Stimulated activated CD8-positive, alpha-beta memory T cell treated with anti-CD3 and anti-CD28 coated beads, Interleukin-2, amount 100 ng/mL, for 1 hour (primary cell): ENCODE measurements at places on chromosomes 4 and X.

- no peak for DNase-seq
Observed at GRCh38 chr4:22413471-22413870, 102.4 kb downstream of the ADGRA3 start.

DNA sequence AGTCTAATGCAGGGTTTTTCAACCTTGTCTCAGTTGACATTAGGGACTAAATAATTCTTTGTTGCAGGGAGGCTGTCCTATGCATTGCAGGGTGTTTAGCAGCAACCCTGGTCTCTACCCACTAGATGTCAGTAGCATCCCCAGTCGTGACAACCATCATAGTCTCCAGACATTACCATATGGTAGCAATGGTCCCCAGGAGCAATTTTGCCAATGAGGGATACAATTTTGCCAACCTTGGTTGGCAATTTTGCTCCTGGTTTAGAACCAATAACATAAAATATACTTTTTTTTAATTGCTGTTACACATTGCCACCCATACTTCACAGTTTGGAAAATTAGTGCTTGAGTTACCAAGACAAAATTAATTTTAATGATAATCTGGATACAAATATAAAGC, 6.0 kb downstream of the EREG start:
- no peak for DNase-seq

DNA sequence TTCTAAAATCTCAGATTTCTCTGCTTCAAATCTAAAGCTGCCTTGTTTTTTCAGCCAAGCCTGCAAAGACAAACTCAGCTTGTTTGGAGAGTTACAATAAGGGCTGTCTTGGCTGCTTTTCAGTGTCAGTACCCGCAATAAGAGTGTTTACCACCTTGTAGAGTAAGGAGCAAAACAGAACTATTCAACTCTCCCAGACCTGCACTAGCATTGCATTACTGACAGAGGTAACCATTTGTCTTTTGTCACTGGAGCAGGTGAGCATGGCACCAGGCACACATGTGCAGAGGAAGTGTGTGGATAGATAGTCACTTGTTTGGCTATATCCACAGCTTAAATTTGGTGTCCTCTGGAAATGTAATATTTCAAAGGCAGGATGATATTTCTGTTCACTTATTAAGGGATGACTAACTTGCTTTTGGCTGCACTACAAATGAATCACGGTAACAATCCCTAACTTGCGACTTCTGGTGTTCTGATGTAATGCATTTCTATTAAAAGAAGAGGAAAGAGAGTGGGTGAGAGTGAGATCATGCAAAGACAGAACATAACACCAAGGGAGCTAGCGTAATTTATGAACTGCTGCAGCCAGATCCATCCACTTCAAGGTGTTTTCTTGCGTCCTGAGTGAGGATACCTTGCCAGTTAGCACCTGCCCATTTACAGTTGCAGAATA, 38.6 kb downstream of the PTCHD1 start:
- no peak for DNase-seq

- DNase-seq: no peak
Observed at GRCh38 chr4:72557021-72557420, 12.0 kb downstream of the ADAMTS3 start.

GRCh38 chr4:83010111-83010521, 507 bp downstream of the LIN54 start:
- no peak for DNase-seq

- no peak for DNase-seq
Observed at GRCh38 chr4:11393551-11393950, 35.1 kb downstream of the HS3ST1 start.

DNA sequence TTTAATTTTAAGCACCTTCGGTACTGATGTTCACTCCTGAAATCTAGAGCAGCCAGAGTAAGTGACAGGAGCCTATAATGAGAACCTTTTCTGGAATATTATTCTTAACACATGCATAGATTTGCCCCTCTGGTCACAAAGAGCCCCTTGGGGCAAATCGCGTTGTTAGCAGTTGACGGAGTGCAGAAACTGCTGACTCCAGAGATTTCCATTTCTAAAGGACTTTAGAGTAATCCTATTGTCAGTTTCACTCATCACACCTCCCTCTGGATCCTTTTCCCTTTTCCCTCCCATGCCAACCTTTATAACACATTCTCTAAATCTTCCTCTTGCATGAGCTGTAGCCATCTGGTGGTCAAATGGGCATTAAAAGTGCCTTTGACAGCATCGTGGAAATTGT, 264.9 kb upstream of the PRPS2 start:
- no peak for DNase-seq

DNA sequence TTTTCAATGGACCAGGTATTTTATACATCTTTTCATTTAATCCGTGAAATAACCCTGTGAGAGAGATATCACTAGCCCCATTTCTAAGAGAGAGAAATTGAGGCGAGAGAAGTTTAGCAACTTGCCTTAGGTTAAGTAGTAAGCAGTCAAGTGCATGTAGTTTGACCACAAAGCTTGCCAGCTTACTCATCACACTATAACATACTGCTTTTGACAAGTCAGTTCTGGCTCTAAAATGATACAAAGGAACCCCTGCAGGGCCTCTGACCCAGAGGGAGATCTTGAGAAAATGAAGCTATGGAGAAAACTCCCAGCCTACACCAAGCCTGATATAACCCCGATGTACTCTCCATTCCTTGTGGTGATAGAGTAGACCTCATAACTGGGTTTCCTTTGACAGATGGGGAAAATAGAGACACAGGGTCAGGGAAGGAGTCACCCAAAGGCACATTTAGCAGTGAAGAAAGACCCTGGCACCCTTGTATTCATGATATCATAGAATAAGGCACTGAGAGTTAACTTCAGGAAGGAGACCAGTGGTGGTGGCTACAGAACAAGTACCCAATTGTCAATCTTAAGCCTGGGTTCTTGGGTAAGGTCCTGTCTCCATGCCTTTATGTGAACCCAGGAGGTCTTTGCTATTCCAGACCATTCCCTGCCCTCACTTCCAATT, 60.2 kb upstream of the MSN start:
- DNase-seq: no peak

- DNase-seq: no peak
Observed at GRCh38 chr4:113524505-113525186, 236.9 kb downstream of the CAMK2D start.

GRCh38 chr4:3605491-3605890, 73.3 kb upstream of the LRPAP1 start:
- DNase-seq: no peak

DNA sequence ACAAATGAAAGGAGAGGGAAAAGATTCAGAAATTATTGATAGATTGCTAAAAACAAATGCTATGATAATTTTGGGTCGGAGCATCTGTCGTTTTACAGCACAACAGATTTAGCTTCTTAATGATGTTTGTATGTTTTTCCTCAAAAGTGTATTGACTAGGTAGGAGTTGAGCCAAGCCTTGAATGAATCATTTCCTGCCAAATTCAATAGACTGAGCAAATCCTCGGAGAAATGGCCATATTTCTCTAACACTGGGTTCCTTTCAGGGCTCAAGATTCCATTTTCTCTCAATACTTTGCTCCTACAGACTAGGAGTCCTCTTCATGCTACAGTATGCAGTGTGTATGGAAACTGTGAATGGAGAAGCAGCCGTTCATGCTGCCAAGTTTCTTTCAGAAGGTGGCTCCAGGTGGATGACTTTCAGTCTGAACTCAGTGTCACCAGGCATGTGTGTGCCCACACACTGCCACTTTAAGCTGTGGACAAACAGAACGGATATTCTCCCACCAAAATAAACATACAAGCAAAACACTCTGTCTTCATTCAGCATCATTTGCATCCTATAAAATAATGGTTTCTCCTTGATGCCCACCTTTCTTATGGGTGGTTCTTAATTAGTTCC, 146.0 kb downstream of the TBL1X start:
- no peak for DNase-seq

DNA sequence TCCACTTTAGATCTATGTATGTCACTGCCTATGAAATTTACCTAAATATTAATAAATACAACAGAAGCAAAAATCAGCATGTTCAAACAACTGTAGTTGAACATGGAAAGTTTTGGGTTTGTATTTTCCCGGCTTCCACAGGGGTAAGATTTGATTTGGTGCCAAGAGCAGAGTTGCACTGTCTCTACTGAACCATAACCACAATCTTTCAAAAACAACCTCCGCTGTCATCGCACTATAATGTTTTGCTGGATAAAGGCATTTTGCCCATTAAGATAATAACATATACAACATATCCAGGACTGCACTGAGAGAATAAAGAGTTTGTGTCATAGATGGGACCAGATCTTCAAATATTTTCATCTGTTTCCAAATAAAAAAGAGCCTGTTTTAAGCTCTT, 94.9 kb downstream of the TENM3 start:
- no peak for DNase-seq

GRCh38 chr4:155371432-155372043, 5.2 kb downstream of the MAP9 start:
- no peak for DNase-seq

DNA sequence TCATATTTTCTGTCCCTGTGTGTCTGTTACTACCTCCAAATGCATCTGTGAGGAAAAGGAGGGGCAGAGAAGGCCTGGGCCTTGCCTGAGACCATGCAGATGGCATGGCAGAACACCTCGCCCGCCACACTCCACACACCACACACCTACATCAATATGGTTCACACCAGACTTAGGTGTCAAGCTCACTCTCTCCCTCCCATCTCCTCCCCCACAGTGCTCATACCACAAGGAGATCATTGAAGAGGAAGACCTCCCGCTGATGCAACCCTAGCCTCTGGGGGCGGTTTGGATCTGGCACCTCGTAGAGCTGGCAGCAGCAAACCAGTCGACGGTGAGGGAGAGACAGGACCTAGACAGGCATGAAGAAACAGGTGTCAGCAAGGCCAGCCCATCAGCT, 16.6 kb upstream of the KDM5C start:
- no peak for DNase-seq

DNA sequence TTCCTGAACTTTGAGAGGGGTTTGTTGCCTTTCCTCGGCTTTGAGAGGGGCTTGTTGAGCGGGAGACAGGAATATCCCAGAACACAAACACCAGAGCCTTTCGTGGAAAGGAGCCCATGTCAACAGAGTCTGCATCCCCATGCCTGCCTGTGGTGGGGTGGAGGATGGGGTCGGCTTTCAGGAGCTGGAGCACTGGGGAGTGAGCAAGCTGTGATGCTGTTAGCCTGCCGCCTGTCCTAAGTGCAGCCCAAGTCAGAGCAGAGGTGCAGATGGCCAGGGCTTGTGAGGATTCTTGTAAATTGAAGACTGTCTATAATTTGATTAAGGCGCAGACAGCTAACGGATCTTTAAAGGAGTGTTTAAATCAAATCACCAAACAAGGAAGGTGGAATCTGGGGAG, 103.3 kb upstream of the ANK2 start:
- DNase-seq: no peak

DNA sequence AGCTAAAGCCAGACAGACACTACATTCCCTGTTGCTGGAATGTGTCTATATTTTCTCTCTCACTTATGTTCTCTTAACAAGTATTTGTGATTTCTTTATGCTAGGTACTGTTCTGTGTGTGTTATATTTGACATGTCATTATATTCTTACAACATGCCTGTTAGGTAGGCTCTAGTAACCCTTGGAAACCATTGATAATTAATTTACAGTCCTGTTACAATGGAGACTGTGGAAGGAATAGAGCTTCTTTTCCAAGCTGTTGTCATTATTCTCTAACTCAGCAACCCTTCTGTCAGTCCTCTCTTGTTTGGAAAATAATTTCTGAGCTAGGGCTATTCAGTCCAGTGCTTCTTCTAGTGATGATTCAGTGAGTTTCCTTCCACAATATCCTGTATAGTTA, 419.1 kb upstream of the BOD1L1 start:
- no peak for DNase-seq

- no peak for DNase-seq
Observed at GRCh38 chr4:47525154-47525819, 40.2 kb downstream of the ATP10D start.

DNA sequence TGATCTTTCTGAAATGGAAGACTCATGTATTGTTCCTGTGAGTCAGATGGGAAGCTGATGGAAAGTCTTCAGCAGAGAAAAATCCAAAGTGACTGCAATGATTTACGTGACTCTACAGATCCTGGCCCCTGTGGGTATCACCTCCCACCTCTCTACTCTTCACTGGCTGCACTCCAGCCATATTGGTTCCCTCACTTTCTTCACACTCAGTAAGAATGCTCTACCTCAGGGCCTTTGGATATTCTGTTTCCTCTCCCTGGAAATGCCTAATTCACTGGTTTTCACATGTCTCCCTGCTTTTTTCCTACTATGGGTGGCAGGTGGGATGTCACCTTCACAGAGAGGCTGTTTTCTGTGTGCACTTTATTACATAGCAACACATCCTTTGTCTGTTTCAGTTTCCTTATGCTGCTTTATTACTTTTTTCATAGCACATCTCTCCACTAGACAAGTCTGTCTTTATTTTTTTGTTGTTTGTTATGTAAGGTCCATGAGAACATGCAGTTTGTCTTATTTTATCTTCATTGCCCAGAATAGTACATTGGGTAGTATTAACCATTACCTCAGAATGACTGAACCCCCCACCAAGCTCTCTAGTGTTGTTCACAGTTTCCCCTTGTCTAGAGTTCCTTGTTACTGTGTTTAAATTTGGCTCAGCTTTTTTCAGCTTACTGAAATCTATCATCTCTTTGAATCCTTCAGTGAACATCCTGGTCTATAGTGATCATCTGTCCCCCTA, 57.6 kb upstream of the CLNK start:
- DNase-seq: no peak

- DNase-seq: no peak
Observed at GRCh38 chr4:22999419-22999818, 306.7 kb downstream of the GBA3 start.

- DNase-seq: no peak
Observed at GRCh38 chr4:139851639-139852038, 186.0 kb downstream of the MGST2 start.

DNA sequence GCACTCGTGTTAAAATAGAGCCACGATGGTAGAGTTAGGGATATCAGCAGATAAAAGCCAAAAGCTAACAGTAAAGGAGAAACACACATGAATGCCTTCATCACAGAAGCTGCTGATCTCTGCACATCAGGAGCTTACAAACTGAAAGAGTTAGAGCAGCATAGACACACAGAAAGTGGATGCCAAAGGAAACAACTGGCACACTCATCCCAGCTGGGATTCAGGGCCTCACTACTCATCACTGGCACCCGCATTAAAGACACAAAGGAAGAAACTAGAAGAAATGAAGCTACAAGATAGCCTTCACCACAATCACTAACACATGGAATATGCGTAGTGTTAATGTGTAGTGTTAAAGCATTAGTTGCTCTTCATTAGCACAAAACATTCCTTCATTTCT, 156.4 kb upstream of the TBL1X start:
- no peak for DNase-seq

DNA sequence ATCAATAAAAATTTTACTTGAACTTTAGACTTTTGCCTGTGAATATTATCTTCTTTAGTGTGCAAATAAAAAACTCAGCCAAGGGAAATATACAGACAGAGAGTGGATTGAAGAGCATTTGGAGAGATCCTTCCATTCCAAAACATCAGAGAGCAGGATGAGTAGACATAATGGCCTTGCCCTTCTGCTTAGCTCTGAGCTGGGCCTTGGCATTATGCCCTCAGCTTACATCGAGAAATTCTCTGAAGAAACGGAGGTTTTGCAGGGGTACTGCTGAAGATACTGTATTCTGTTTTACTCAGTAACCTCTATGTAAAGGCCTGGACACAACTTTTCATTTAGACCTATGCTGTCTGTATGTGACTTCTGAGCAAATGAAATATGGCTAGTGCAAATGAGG, 317.4 kb downstream of the STIM2 start:
- DNase-seq: no peak

- no peak for DNase-seq
Observed at GRCh38 chr4:4914059-4914820, 54.8 kb downstream of the MSX1 start.

GRCh38 chr4:181846934-181847333, 396.3 kb upstream of the TENM3 start:
- no peak for DNase-seq
